ENCODE measurements at places on chromosomes 3 and 15.
A peak's percentile ranks its signal among the peaks of the same experiment; 100 is the strongest.

DNA sequence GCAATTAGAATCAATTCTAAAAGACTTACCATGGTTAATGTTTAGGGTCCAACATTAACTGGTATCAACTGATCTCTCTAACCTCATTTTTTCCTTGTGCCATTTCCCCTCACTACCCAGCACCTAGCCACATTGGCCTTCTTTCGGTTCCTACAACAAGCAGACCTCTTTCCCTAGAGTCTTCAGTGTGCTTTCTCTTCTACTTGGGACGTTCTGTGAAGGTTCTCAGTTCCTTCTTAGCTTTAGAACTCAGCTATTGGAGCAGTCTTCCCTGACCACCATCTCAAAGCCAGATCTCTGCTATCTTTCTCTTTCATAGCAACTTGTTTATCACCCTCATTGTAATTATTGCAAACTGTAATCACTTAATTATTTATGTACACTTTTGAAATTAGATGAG lies 31.5 kb upstream of the MINDY4B start:
- no peak for DNase-seq

DNA sequence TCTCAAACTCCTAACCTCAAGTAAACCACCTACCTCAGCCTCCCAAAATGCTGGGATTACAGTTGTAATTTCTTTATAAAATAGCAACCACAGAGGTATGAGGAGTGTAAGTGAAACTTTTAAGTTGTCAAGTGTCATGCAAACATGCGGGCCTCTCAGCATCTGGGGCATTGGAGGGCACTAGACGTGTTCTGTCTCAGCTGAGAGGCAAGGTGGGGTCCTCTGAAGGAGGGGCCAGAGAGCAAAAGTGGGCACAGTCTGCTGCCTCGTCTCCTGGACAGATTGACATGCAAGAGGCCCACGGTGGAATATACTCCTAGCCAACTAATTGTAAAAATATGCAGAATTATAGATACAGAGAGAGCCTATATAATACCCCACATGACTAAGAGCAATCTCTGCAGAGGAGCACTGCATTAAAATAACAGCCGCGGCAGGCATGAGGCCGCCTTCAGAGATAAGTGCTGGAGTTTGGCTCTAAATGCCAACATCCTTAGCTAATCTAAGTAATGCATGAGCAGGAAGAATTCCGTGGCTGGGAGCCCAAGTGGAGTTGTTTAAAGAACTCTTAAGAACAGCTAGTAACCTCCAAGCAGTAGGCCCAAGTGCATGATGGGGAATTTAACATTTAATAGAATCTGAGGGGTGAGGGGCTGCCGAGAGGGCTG lies 87.8 kb upstream of the RNU6-1 start:
- DNase-seq: no peak

DNA sequence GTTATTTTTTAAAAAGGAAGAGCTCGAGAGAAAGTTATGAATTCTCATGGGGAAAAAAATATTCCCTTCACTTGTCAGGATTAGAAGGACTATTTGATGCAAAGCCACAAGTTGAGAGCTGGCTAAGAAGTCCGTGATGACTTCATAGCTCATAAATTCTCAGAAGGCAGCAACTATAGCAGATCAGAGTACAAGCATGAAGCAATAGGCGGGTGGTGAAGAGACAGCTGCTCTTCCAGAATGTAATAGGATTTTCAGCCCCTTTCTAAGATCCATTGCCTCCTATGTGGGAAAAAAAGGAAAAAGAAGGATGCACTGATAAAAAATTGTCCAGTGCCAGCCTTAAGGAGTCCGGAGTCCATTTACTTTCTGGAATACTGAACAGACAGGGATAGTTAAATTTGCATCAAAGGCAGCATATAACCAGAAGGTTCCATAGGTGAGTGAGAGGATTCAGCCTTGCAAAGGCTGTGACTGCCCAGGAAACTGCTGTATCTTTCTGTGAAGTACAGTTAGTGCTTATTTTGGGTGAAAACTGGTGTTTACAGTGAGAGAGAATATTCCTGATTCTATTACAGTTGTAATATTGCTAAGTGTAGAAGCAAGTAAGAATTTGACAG lies 929.5 kb upstream of the ALCAM start:
- no peak for DNase-seq

DNA sequence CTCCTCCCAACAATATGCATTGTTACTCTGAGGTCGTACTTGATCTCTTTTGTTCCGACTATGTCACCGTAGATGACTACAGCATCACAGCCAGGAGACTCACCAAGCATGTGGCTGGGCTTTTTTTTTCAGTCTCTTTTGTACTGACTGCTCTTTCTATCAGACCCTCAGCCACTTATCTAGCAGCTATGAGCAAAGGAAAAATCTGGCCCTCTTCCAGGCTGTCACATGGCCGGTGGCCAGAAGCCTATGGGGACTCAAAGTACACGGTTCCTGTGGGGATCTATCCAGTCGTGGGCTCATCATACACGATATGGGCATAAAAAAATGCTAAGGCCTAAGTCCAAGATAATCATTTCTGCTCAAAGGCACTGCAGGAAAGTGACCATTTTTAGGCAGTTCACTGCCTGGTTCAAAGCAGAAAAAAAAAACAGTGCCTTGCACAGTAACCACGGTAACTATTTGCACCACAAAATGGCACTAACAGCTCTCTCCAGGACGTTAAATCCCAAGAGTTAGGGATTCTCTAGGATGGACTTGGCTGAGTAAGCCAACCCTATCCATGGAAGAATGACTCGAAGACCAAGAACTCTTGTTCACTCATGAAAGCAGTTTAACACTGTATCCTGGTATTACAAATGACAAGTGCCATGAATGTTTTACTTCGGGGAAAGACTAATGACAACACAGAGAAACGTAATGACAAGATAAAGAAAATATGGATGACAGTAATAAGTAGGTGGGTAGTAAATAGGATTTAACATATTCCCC lies 50.3 kb downstream of the SHQ1 start:
- DNase-seq: peak; percentile 78

- no peak for DNase-seq
These were observed 973 bp downstream of the BUB1B start for GRCh38 chr15:40161693-40162391.

- DNase-seq: no peak
These were observed 657 bp downstream of the PATL2 start for GRCh38 chr15:44710236-44711095.

DNA sequence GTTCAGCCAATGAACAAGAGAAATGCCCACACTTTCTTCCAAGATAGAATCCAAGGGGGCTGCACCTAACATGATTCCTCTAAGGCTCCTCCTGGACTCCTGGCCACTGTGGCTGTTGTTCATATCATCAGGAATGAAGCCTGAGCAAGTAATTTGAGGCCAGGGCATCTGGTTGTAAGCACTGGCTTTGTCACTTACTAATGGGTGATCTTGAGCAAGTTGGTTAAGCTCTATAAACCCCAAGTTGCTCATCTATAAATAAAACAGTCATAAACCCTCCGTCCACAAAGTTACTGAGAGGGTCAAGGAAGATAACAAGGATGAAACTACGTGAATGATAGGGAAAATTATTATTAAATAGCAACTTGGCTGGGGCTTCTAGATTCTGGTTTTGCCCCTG lies 58.3 kb downstream of the CDC25A start:
- no peak for DNase-seq

GRCh38 chr15:89768071-89768500 lies 8.0 kb upstream of the MESP2 start:
- no peak for DNase-seq

DNA sequence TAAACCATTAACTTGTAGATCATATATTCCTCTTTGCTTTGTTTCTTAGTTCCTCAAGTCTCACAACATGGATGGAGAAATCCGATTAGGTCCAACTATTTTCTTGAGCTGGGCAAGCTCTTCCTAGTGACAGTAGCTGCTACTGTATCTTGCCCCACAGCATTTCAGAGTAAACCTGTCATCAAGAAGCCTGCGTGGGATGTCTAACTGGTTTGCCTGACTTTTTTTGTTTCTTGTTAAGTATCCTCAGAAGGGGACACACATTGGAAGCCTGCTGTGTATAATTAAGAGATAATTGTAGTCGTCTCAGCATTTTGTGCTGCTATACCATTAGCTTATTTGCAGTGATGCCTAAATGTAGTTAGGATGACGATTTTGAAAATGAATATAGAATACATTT lies 29.3 kb upstream of the STT3B start:
- no peak for DNase-seq

DNA sequence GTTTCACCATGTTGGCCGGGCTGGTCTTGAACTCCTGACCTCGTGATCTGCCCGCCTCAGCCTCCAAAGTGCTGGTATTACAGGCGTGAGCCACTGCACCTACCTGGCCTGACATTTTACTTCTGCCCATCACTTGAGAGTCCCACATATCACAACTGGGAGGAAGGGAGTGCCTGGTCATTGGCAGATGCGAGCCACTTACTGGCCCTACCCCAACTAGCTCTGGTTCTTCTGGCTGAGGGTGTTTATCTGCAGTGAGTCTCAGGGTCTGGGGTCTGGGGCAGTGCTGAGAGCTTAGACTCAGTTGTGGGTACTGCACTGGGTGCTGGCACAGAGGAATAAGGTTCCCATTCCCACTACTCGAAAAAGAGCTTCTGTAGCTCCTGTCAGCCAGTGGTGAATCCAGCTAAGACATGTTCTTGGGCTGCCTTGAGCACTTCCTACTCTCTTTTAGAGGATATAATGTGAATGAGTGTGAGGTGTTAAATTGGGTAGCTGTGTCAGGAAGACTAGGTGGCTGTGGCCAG lies 30.2 kb downstream of the DAG1 start:
- no peak for DNase-seq

- no peak for DNase-seq
These were observed 27.5 kb downstream of the BHLHE40 start for GRCh38 chr3:5006755-5007202.

- DNase-seq: no peak
These were observed 30.2 kb downstream of the BCL2L10 start for GRCh38 chr15:52082197-52083036.

- no peak for DNase-seq
These were observed 78.6 kb downstream of the VGLL4 start for GRCh38 chr3:11565072-11565471.

- no peak for DNase-seq
These were observed 148.2 kb downstream of the PDE8A start for GRCh38 chr15:85129881-85130280.

GRCh38 chr3:165754219-165755007 lies 82.8 kb downstream of the BCHE start:
- no peak for DNase-seq

GRCh38 chr3:177680472-177680821 lies 483.2 kb upstream of the TBL1XR1 start:
- no peak for DNase-seq

Measured in NCI-H1092 (cell line).